ENCODE measurements at places on chromosomes 1 and 21.

DNA sequence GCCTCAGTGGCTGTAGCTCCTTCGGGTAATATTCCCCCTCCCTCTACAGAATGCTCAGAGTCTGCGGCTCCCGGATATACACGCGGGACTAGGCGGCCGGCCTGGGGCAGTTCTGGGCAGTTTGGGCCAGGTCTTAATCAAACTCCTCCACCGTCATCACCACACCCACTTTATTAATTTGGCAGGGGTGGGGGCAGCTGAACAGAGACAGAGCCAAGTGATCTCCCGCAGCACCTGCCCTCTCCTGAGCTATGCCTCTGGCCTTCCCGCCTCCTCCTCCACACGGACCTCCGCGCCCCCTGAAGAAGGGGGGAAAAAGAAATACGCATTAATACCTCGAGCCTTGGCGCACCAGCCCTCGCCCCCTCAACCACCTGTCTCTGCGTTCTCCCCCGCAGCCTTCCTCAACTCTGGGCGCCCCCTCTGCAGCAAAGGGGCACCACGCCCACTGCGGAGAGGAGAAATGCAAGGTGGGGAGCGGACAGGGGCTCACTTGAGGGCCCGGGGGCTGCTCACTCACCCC is 42.6 kb downstream of the CD34 start:
- no peak for DNase-seq

GRCh38 chr1:203629507-203630082 is 3.0 kb downstream of the ATP2B4 start:
- peak; percentile 39 for DNase-seq

GRCh38 chr1:88673446-88673845 is 10.6 kb upstream of the PKN2 start:
- no peak for DNase-seq

DNA sequence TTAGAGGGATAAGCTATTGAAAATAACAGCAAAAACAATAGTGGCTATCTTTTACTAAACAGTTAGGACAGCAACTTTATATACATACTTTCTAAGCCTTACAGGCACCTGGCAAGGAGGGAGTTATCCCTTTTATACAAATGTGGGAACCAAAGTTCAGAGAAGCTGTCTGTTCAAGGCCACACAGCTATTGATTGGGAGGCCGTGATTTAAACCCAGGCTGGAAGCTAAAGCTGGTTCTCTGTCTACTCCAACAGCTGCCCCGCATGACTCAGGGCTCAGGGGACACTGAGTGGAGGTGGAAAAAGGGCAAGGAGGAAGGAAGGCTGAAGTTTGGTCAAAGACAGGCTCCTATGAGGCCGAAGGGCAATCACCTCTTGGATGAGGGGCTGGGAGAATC is 26.7 kb downstream of the KCNA2 start:
- DNase-seq: no peak

DNA sequence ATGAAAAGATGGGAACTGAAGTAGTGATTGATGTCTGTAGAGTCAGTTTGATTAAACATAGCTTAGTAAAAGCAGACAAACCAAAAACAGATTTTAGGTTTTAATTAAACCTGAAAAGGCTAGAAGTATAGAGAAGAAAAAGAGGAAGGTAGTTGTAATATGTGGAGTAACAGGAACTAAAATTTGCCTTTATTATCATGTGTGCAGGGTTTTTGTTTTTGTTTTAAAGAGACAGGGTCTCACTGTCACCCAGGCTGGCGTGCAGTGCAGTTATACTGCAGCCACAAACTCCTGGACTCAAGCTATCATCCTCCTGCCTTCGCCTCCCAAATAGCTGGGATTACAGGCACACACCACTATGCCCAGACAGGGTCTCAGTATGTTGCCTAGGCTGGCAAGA is 6.0 kb downstream of the TOR1AIP1 start:
- no peak for DNase-seq

- DNase-seq: no peak
These were observed 19.8 kb upstream of the C1orf21 start for GRCh38 chr1:184366997-184367396.

DNA sequence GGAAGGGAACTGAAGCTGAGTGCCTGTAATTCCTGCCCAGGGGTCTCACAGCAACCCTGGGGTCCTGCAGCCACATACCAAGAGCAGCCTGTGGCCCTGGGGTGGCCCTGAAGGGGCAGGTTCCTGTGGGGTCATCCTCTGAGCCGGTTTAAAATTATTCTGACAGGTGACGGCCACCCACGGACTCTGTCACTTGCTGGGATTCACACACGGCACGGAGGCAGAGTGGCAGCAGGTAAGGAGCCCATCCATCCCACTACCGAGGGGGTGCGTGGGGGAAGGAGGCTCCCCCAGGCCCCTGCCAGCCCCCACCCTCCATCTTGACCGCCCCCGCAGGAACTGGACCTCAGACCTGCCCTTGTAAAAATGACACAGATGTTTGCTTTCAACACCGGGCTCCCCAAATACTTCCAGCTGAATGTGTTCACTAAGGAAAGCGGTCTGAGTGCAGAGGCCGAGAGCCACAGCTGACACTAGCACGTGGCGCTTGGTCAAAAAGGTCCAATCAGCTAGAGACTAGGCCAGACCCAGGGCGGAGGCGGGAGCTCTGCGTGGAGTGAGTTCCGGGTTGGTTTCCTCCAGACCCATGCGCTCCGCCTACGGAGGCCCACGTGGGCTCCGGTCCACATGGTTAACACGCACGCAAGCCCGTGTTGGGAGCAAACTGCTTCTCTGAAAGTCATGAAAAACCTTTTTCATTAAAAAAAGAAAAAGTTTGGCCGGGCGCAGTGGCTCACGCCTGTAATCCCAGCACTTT is 10.0 kb downstream of the YBEY start:
- DNase-seq: no peak

DNA sequence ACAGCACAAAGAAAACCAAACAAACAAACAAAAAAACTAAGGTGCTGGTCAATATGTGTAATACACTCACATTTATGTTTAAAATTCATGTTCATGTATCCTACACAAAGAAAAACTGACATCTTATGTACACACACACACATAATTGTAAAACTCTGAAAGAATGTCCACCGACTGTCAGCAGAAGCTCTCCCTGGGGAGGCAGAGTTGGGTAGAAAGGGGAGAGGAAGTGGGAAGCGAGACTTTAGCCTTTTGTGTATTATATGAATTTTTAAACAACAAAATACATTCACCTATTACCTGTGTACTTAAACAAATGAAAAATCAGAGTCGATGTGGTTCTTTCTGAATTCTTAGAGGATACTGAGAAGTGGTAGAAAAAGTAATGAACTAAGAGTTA is 88.3 kb downstream of the ABCA4 start:
- DNase-seq: no peak

Measured in stimulated activated CD4-positive, alpha-beta T cell treated with anti-CD3 and anti-CD28 coated beads, TNF-alpha, amount 100 ng/mL, for 1 hour (primary cell).